ENCODE measurements at places on chromosomes 5 and 9.

- DNase-seq = peak; percentile 96
Observed at GRCh38 chr5:10724781-10725507, 36.1 kb downstream of the DAP start.

DNA sequence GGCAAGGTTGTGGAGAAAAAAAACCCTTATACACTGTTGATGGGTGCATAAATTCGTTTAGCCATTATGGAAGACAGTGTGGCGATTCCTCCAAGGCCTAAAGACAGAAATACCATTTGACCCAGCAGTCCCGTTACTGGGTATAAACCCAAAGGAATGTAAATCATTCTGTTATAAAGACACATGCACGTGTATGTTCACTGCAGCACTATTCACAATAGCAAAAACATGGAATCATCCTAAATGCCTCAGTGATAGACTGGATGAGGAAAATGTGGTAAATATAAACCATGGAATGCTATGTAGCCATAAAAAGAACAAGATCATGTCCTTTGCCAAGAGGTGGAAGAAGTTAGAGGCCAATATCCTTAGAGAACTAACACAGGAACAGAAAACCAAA is 119.9 kb upstream of the PRR16 start:
- no peak for DNase-seq

- peak; percentile 70 for DNase-seq
Observed at GRCh38 chr5:96114736-96115135, 153.1 kb upstream of the ELL2 start.

DNA sequence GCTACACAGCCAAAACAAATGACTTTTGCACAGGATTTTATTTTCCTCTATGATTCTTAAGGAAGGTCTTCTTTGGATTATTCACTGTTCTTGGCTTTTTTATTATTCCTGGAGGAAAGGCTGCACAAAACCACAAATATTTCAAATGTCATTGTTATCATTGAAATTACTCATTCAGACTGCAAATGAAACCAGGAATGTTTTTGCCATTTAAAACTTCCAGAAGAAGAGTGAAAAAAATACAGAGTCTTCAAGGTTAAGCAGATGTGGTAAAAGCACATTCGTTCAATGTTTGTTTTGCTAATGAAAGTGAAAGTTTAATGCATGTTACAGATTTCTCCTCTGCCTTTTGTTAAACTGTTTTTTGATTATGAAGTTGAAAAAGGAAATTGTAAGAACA is 238.2 kb downstream of the TLE4 start:
- DNase-seq = peak; percentile 91

DNA sequence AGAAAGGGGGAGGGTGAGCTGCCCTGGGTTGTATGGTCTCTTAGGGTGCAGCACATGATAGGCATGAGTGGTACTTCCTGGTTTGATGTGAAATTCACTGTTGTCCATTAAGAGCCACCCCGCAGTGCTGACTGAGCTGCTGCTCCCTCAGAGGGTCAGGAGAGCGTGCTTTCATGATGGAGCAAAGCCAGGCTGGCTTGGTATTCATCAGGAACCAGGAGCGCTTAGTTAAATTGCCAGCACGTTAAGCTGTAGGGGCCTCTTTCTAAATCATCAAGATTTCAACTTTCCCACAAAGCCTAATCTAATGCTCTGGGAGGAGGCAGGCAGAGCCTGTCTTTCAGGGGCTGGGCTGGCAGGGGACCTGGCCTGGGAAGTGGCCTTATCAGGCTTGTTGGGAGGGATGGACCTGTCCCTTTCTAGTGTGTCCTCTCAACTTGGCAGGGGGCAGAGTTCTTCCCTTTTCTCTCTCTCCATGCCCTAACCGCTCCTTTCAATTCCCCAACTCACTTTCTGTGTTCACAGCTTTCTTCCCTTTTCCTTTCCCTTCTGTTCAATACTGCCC is 7.9 kb downstream of the CYSTM1 start:
- DNase-seq = peak; percentile 14

DNA sequence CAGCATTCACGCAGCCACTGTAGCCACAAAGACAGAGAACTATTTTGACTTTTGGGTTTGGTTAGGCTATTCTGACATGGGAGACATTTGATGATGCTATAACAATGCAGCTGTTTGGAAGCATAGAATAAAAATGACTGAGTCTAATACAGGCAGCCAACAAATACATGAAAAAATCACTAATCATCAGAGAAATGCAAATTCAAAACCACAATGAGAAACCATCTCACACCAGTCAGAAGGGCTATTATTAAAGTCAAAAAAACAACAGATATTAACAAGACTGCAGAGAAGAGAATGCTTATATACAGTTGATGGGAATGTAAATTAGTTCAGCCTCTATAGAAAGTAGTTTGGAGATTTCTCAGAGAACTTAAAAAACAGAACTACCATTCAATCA is 107.1 kb upstream of the POC5 start:
- DNase-seq = no peak

GRCh38 chr5:173138707-173139106 is 5.6 kb upstream of the BNIP1 start:
- DNase-seq = no peak

DNA sequence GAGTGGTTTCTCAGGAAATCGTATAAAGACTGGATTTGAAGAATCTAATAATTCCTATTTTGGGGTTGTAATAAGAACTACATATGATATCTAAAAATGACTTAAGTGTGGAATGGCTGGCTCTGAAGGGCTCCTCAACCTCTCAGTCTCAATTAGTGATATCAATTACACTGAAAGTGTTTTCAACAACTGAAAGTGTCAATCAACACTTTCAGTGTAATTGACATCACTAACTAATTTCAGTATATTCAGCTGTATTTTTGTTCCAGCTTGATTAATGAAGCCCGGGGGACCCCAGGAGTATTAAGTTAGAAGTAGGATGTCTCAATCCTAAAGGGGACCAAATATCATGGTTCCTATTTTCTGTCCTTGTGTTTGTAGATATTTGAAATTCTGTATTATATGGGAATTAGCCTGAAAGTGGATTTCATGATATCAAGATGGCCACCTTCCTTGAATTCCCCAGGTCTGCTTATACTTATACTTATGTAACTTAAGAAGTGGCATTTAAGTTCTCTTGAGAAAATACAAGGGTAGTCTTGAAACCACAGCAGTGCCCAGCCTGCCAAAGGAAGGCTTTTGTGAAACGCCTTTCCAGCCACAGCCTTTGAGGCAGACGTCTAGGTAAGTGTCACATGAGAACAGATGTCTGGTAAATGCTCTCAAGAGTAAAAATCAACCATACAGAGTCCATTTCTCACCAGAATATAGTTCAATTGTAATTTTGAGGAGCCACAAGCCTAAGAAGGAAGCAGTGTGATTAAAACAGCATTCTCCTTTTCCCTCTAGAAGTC is 4.6 kb downstream of the BASP1 start:
- DNase-seq = peak; percentile 54

DNA sequence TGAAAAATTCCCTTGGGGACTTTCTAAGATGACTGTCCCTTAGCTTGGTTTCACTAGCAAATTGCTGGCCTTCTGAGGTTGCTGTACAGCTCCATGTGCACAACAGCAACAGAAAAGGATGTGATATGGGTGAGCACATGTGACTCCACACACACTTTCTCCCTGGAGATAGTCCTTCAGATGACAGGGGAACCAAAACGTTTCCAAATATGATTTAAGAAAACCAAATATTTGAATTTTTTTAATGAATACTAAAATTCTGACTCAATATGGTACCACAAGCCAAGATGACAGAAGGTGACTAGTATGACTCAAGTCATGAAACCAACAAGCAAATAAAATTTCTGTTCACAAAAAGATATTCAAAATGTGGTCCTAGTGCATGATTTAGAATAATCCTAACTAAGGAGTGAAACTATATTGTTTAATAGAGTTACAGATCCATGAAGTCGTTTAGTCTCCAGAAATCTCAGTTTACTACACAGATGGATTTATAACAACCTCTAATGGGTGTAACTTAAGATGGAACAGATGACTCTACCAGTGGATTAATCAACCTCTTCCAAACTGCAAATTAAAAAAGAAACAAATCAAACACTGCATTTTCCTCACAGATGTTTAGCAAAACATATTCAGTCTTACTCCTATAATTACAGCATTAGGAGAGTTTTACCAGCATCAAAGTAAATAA is 144.8 kb upstream of the PIK3R1 start:
- no peak for DNase-seq

DNA sequence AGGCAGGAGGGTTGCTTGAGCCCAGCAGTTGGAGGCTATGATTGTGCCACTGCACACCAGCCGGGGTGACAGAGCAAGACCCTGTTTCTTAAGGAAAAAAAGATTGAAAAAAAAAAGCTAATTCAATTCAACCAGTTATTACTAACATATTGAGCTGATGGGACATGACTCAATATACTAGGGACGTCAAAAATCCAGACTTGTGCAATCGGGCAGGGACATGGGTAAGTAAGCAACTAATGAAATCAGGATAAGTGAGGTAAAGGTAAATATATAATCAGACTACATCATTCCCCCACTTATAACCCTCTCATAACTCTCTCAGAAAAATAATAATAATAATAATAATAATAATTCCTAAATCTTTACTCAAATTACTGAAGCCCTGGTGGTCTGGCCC is 975 bp upstream of the HAVCR1 start:
- no peak for DNase-seq

GRCh38 chr5:85823462-85824426 is 794.0 kb upstream of the COX7C start:
- DNase-seq = peak; percentile 19

GRCh38 chr5:38677636-38678035 is 121.2 kb upstream of the LIFR start:
- no peak for DNase-seq

DNA sequence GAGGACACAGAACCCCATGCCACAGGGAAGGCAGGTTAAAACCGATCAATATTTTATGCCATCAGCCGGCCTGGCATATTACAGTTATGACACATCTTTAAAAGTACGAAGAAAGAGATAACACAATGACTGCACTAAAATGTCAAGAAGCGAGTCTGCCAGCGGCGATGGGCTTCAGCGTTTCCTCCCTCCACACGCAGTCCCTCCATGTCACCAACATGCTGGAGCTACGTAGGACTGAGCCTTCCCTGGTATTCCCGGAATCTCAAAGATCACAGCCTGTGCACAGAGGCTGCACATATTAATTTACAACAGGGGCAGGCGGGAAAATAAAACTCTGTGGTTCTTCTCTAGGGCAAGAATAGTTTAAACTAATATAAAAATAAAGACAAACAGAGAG is 257.7 kb downstream of the IRX1 start:
- DNase-seq = no peak

DNA sequence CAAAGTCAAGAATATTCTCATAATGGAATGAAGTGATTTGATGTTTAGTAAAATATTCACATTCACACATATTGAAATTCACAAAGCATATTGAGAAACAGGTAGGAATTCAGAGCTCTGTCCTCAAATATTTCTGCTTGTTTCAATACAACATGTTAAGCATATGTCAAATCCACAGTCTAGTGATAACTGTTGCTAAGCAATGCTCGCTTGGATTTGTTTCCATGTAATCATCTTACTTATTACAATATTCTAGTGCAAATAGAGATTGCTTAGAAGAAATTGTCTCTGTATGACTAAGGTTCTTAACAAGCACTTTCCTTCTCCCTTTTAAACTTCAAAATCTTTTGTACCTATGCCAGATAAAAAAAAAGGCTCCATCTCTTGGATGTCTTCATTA is 995.7 kb downstream of the CDH18 start:
- no peak for DNase-seq

- peak; percentile 11 for DNase-seq
Observed at GRCh38 chr9:18710065-18710464, 236.1 kb downstream of the ADAMTSL1 start.

DNA sequence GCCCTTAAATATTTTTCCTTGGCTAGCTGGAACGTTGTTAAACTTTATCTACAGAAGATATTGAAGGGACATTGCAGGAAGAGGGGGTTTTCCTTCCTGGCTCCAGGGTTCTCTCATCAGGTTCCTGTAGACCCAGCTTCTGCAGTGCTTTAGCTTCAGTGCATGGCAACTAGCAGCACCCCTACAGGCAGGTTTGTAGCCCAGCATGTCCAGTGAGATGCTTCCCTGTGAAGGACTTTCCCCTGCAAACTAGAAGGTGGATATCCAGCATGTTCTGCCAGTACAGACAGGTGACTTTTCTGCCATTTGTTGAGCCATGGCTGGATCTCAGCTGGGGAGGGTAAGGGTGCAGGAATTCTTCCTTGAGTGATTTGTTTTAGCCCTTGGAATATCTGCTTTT is 10.4 kb downstream of the CCL28 start:
- DNase-seq = peak; percentile 22

- DNase-seq = no peak
Observed at GRCh38 chr5:29089591-29090130, 2051.3 kb upstream of the CDH9 start.

GRCh38 chr9:129888293-129889121 is 53.2 kb downstream of the USP20 start:
- DNase-seq = no peak

DNA sequence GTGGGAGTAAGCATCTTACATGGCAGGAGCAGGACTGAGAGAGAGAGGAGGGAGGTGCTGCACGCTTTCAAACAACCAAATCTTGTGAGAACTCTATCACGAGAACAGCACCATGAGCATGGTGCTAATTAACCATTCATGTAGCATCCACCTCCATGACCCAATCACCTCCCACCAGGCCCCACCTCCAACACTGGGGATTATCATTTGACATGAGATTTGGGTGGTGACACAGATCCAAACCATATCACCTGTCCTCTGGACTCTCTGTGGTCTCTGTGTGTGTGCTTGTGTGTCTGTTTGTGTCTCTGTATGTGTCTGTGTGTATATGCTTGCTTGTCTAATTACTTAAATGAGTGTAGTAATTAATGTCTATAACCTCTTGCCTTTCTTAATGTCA is 31.1 kb downstream of the SEC61B start:
- DNase-seq = no peak

GRCh38 chr5:139361835-139362429 is 20.3 kb downstream of the PAIP2 start:
- no peak for DNase-seq

DNA sequence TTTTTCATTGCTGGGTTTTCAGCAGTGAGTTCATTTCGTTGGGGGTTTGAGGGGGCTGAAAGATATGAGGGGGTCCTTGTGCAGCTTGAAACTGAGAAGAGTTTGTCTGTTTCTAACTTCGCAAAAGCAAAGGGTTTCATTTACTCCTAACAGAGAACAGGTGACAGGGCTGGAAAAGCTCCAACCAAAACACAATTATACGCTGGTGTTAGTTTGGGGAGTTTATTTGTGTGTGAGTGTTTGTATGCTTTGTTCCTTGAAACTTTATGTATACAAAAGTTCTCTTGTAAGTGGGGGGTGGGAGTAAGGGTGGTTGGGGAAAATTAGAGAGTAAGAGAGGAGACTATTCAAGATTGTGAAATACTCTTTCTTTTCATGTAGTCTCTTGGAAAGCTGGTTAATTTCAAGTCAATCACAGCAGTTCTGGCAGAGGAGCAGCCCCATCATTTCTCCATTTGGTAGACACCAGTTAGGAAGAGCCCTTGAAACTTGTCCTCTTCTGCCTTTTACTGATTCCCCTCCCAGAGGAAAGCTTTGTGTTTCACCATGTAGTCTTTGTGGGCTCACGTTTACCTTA is 881 bp downstream of the TNFAIP8 start:
- DNase-seq = peak; percentile 41

DNA sequence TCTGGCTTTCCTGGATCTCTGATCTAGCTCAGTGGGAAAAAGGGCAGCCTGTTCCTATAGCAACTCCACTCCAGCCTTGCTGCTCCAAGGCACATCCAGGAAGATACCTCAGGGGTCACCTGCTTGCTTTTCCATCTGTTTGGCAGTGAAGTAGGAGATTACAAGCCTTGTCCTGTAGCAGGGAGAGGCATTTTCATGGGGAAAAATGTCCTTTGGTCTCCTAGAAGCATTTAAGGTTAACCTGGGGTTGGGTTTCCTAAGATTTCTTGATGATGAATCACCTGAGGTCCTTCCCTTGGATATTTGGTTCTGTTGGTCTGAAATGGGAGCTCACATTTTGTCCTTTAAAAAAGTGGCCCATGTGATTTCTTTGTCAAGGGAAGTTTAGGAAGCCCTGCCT is 1.5 kb upstream of the TMEM174 start:
- DNase-seq = peak; percentile 29

All from M059J (cell line).